Natural killer cell treated with Interleukin-12 subunit alpha and Interleukin-12 subunit beta and Interleukin-15 and Interleukin-18, amount 100 ng/mL, for 72 hours (primary cell): ENCODE measurements at places on chromosomes 4 and X. TPM values are rescaled to one million over a fixed set of nuclear protein-coding genes. Genes with fewer than 3 reads are reported as not detected.

GRCh38 chrX:44241546-44241945 is 101.9 kb downstream of the EFHC2 start:
- no peak for DNase-seq

DNA sequence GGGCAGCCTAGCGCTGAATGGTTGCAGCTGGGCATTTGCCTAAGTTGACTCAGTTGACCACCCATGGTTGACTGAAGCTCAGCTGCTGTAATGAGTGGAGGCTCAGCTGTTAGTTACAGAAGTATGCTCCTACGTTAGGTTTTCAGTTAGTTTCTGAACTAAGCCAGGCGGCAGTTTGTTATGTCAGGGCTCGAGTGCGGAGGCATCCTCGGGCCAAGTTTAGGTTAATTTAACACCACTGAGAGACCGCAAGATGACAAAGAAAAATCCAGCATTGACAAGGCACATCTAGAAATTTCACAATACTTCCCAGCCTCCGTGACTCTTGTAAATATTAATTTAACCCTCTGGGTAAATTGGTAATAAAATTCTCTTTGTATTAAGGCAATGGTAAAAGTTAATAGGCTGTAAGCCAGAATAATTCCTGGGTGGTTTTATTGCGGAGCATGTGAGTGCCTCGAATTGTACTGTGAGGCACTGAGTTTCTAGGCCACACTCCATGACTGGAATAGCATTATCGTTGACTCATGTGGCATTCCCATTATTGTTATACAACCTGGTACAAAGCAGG is 33.1 kb upstream of the CDKN2AIP start:
- no peak for DNase-seq

DNA sequence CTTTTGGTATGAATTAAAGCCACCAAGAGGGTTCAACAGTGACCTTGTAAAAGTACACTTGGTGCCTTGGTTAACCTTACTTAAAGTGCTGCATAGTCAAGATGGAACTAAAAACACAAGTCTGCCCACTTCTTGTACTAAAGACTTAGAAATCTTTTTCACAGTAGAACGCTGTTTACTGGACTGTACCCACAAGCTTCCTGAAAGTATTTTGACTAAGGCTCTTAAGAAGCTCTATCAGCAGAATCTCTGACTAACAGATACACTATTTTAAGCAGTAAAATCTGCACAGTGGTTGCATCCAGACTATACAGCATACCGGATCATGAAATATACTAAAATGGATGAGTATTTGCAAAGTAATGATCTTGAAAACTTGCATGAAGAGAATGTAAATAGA is 7.2 kb downstream of the RAB28 start:
- DNase-seq = no peak

DNA sequence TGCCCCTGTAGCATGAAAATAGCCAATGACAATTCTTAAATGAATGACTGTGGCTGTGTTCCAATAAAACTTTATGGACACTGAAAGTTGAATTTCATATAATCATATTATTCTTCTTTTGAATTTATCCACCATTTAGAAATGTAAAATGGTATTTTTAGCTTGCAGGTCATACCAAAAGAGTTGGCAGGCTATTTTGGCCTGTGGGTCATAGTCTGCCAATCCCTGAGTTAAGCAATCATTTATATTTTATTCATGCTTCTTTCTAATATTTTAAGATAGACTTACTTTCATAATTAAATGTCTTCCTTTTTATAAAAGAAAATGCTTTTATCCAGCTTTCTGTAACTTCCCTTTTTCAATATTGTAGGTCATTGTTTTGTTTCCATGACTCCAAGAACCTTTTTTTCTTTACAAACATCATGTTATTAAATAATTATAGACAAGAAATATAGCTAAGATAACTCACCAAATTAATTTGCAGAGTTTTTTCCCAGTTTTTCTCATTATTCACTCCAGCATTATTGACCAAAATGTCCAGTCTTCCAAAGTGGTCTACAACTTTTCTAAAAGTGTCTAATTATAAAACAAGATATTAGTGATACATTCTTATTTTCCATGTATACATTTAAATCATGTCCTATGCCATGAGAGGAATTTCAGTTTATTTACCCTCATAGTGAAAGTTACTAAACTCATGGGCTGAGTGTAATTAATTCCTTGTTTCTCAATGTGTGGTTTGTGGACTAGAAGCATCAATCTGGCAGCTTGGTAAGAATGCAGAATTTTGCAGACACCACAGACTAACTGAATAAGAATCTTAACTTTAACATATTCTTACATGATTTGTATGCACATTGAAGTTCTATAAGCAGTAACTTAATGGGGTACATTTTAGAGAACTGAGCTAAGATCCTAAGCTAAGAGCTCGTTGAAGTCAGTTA is 4.5 kb downstream of the HPGD start:
- no peak for DNase-seq

DNA sequence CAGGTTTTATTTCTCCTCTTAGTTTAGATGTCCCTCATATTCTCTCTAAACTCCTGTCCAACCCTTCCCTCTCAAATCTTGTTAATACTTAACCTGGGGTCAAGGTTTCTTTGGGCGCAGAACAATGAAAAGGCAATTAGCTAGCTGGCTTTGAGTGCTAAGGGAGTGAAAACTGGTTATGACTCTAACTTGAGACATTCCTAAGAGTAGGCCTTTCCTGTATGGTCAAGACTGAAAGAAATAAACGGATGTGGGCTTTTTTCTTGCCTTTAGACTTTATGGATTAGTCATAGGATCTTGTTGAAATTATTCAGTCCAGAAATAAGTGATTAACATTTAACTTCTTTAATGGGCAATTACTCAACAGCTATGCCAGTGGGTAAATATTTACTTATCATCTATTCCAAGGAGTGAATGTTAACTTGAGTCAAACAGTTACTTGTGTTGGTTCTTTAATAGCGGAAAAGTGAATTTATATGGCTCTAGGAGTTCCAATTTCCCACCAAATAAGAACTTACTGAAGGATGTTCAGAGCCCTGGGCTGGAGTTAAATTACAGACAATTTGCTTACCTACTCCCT is 141.7 kb upstream of the SCML1 start:
- DNase-seq = no peak

The SLC34A2 gene
- not detected for total RNA-seq

The HTRA3 gene
- not detected for total RNA-seq
